ENCODE measurements at places on chromosomes 12 and 14.

DNA sequence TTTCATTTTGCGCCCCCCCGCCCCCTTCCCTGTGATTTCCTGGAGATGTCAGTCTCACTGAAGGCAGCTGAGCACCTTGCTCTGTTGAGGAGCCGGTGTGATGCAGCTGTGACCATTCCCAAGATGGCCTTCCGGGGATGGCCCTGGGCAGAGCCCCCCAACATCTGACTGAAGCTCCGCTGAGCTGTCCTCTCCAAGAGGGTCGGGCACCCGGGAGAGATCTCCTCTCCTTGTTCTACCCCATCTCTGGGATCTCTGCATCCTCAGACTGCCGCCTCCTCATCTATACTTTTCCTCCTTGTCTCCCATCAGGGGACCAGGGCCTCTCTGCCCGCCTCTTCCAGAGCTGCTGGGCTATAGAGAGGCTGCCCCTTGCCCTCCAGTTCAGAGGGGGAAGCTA, 965 bp upstream of the SMOC1 start:
- DNase-seq = no peak

- DNase-seq = no peak
Measured at GRCh38 chr12:16166563-16167470, 110.7 kb downstream of the SLC15A5 start.

DNA sequence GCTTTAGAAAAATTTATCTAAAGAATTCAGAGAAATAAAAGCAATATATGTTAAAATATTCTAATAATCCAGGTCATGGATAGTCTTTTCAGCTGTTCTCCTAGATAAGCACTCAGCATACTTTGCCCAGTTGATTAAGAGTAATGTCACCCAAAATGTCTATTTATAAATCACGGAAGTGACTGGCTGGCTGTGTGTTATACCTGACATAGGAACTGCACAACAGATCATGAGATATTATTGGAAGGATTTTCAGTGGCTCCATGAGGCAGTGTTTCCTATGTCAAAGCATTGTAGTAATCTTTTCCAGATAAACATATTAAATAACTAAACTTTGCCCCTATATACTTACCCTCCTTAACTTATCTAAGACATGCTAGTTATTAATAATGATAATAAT, 128.8 kb downstream of the ITPR2 start:
- DNase-seq = no peak

- no peak for DNase-seq
Measured at GRCh38 chr14:38367922-38368321, 112.0 kb upstream of the CLEC14A start.

DNA sequence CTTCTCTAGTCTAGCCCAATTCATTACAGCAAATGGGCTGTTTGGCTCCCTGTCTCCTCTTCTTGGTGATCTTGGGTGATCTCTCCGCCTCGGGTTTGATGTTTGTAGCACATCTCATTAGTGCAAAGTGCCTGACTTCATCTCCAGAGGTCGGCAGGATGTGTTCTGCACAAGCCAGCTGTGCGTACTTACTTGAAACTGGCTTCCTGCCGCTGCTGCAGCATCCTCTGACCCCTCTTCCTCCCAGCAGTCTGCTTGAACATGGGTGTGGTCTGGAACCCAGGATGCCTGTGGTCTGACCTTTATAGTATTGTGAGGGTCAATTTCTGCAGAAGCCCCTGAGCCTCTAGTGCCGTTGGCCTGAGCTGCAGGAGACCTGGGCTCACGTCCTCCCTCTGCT, 99.2 kb downstream of the BEGAIN start:
- no peak for DNase-seq

GRCh38 chr12:93889516-93890212, 212.5 kb downstream of the CRADD start:
- DNase-seq = no peak

GRCh38 chr12:119258556-119258955, 76.0 kb upstream of the CCDC60 start:
- no peak for DNase-seq

GRCh38 chr12:87119713-87120112, 863.5 kb upstream of the MGAT4C start:
- peak; percentile 56 for DNase-seq

DNA sequence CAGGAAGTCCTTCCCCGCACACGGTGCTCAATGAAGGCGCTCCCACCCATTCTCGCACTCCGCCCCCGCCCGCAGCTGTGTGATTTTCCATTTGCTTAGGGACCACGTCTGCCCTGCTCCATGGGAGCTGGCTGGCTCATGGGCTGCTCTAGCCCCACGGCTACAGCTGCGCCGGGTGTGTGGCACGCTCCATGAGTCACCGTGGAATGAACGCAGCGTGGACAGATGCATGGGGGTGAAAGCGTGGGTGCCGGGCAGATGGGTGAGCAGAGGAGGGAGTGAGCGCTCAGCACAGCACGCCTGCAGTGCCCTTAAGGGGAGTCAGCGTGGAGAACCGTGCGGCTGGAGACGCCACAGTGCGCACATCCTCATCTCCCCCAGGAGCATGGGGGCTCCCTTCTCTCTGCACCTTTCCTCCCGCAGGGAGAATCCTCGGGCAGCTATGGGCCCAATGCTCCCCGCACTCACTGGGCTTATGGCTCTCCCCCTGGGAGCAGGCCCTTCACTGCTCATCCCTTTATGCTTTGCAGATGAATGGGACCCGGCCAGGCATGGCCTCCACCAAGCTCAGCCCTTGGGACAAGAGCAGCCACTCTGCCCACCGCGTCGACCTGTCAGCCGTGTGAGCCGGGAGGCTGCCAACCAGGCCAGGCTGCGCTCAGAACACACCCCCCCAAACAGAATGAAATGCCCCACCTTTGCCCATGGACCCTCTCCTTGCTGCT, 185.1 kb downstream of the ADGRD1 start:
- no peak for DNase-seq

DNA sequence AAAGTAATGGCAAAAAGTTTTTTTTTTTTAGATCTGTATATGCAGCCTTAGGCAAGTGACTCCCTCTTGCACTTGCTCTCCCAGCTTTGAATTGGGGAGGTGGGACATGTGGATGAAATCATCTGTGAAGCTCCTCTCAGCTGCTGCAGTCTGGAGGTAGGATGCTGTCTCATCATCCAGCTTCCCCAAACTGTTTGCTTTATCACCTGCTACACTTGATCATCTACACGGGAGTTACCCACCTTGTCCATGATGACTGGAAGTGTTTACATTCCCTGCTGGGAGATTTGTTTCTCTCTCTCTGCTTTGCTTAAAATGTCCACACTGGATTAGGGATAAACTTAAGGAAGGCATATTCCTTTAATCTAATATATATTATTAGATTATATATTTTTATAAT, 8.5 kb upstream of the FGF23 start:
- DNase-seq = no peak

GRCh38 chr12:5637698-5638097, 205.8 kb downstream of the NTF3 start:
- DNase-seq = no peak

- no peak for DNase-seq
Measured at GRCh38 chr14:101506926-101507835, 54.1 kb upstream of the DIO3 start.

DNA sequence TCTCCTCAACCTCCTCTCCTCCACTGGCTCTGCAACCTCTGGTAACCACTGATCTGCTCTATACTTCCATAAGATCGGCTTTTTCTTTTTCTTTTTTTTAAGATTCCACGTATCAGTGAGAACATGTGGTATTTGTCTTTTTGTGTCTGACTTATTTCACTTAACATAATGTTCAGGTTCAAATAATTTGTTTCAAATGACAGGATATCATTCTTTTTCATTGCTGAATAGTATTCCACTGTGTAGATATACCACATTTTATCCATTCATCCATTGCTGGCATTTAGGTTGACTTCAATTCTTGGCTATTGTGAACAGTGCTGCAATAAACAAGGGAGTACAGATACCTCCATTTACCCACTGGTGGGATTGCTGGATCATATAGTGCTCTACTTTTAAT, 40.5 kb downstream of the NCKAP5L start:
- no peak for DNase-seq

DNA sequence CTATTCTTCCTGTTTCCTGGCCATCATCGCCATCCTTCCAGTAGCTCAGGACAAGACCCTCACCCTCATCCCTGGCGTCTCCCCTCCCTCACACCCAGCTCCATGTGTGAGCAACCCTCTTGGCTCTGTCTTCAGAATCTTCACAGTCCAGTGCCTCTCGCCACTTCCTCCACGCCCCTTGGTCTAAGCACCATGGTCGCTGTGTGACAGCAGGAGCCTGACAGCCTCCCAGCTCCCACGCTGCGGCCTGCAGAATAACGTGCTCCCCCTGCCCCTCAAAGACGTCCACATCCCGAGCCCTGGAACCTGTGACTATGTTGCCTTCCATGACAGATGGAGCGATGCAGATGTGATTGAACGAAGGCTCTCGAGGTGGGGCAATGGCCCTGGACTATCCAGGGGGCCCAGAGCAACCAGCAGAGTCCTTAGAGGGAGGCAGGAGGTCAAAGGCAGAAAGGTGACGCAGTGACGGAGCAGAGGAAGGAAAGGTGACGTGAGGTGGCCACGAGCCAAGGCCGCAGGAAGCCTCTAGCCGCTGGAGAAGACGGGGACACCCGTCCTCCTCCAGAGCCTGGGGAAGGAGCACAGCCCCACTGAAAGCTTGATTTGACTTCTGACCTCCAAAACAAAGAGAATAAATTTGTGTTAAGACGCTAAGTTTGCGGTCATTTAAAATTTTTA, 139.8 kb downstream of the CALM1 start:
- DNase-seq = no peak

All from NCI-H226 (cell line).